ENCODE measurements at places on chromosomes 16 and 17. TPM values are rescaled to one million over a fixed set of nuclear protein-coding genes. Genes with fewer than 3 reads are reported as not detected.

Gene TEN1
- total RNA-seq, result 22.5 TPM

Gene KLHL11
- 83.0 TPM for total RNA-seq

Gene MPV17L
- total RNA-seq, result 12.5 TPM

Gene SLC13A2
- total RNA-seq, result 1.3 TPM

Gene CDYL2
- 8.1 TPM for total RNA-seq

Gene LGALS9C
- total RNA-seq, result not detected

Gene ZFP90
- total RNA-seq, result 94.9 TPM

Gene SUZ12
- total RNA-seq, result 63.8 TPM

Gene CCL16
- not detected for total RNA-seq

Gene EFNB3
- 10.0 TPM for total RNA-seq

Gene ACSM2B
- total RNA-seq, result not detected

Gene SEPTIN12
- total RNA-seq, result not detected

Gene ATP1B2
- 62.5 TPM for total RNA-seq

Gene TXNDC17
- 39.1 TPM for total RNA-seq

Gene SLC38A8
- total RNA-seq, result 6.6 TPM

Gene HBQ1
- total RNA-seq, result 4.1 TPM

Gene KRTAP1-1
- total RNA-seq, result not detected

Gene RNF112
- 5.4 TPM for total RNA-seq
